ENCODE measurements at places on chromosomes 13 and 19. TPM values are rescaled to one million over a fixed set of nuclear protein-coding genes. Genes with fewer than 3 reads are reported as not detected.

DNA sequence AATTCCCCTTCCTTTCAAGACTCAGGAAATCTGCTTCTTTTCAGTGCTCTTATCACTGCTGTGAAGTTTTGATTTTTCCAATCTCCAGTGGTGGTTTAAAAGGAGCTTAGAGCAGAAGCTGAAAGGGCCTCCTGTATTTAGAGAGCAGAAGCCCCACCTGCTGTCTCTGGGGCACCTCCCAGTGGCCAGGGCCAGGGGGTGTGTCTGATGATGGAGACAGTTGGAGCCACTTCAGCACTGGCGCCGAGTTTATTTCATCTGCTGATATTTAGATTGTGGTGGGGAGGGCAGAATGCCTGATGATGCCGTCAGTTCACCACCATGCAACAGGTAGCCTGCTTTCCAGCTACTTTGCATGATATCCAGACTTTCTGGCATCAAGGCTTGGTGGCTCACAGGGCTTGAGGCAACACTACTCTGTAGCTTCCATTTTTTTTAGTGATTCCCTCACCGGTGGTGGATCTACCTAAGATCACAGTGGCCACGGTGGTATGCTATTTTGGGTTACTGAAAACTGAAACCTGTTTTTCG lies 371.9 kb downstream of the KCNRG start:
- DNase-seq, result peak; percentile 30

DNA sequence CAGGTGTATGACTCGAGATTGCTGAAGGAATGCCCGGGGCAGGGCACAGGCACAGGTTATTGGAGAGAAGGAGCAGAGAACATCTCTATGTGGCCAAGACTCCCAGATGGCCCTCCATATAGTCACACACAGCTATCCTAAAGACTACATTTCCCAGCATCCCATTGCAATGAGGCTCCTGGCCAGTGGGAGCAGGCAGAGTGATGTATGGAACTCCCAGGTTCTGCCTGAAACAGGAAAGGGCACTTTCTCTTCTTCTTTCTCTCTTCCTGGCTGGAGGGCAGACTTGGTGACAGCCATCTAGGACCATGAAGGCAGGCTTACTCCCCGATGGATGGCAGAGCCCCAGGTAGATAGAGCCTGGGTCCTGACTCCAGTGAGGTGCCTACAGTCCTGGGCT lies 13.5 kb downstream of the PPP1R13L start:
- DNase-seq, result no peak

- DNase-seq, result peak; percentile 5
Observed at GRCh38 chr19:53102756-53103233, 427 bp downstream of the ZNF160 start.

- DNase-seq, result no peak
Observed at GRCh38 chr13:42777467-42777866, 3.9 kb upstream of the FAM216B start.

DNA sequence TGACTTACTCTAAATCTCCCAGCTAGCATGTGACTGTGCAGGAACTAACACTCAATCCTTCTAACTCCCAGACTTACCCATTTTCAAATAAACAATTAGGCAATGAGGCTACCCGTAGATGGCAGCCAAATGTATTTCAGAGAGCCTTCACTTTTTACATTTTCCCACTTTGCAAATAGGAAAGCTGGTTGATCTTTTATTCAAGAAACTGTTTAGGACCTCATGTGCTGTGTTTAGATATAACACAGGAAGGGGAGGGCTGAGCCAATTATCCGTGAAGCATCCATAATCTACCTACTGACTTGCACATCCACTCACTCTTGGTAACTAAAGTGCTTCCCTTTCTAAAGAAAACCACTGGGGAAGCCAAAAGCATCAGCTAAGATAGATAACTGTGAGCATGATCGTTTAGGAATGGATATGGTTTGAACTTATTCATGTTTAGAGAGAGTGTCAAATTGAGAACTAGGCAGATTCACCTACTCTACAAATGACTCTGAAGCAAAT lies 33.4 kb downstream of the MBNL2 start:
- no peak for DNase-seq

DNA sequence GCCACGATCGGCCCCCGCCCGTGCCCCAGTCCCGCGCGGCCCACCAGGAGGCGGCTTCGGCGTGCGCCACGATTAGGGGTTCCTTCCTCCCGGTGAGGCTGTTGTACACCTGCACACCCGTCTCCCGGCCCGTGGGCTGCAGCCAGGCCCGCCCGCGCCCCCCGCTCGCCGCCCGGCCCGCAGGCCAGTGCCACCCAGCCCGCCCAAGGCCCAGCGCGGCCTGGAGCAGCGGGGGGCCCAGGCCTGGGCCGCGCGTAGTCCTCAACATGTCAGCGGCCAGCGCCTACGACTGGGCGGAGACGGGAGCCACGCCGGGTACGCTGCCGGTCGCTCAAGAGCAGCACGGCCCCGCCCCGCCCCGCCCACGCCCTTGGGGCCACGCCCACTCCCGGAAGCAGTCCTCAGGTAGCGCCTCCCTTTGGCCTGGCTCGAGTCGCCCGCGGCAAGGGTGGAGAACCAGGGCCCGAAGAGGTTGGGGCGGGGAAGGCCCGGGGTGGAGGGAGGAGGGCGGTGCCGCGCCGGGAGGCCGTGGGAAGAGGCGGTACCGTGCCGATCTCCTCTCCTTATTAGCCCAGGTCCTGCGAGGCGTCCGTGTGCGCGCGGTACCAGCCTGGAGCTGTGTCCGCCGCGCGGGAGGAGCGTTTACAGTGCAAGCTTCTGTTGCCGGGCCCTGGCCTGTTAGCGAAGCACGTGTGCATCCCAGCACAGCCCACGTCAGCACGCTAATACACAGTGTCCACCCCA lies at the start of gene CARS2:
Gene CARS2 (minus strand): TSS at position 291 of the 744 bp plus-strand sequence. CDS start 23 bp downstream, at position 268.
- peak; percentile 80 for DNase-seq

DNA sequence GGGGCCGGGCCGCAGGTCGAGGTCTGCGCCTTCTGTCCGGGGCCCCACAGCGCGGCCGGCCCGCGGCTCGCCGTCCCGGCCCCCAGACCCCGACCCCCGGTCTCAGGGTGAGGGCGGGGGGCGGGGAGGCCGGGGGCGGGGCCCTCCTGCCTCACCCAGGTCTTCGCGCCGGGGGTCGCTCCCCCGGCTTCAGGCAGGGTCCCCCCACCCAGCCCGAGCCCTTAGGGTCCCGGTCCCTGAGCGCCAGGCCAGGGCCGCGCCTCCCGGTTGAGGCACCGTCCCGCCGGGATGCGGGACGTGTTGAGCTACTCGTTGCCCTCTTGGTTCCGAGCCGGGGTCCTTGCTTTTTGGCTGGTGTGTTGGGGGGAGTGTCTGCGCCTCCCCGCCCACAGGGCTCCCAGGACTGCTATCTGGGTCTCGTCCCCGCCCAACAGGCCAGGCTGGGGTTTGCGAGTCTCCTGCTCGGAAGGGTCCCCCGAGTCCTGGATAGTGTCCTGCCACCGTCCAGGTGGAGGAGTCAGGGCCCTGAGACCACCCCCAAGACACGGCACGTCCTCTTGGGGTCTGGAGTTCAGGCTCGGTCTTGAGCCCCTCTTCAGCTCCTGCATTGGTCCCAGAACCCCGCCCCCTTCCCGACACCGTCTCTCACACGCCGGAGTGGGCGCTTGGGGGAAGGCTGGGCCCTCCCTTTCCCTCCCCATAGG lies 452 bp downstream of the PIAS4 start:
- DNase-seq, result no peak

DNA sequence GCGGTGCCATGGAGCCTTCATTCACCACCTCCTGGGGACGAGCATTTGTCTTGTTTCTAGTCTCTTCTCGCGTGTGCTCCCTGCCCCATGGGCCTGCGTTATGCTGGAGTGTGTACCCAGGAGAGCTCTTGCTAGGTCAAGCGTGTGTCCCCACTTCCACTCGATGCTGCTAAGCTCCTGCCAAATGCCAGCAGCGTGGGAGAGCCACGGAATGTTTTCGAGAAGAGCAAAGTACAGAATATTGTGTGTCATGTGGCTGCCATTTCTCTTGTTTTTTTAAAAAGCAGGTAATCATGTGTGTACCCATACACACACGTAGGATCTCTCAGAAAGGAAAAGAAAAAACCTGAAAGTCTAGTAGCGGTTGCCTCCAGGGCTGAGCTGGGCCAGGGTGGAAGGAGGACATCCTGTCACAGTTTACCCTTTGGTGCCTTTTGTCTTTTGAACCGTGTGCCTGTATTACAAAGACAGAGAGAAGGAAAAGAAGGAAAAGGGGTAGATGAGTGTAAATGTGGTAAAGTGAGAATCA lies 28.6 kb downstream of the PAK4 start:
- no peak for DNase-seq

Gene IRGC
- not detected for total RNA-seq

Gene KLHL1
- not detected for total RNA-seq

Gene CCDC8
- total RNA-seq, result not detected
